ENCODE measurements at places on chromosomes 13 and 19. TPM values are rescaled to one million over a fixed set of nuclear protein-coding genes. Genes with fewer than 3 reads are reported as not detected.

Gene CATSPERD
- total RNA-seq: not detected

Gene KLK6
- total RNA-seq: 15.4 TPM

Gene HSPB6
- total RNA-seq: 18.8 TPM

Gene ONECUT3
- total RNA-seq: not detected

Gene POLR2I
- total RNA-seq: 59.5 TPM

Gene FOSB
- total RNA-seq: 287 TPM

Gene SERP2
- 3.9 TPM for total RNA-seq

Gene LGALS14
- 0.71 TPM for total RNA-seq

Gene CYP2S1
- 12.8 TPM for total RNA-seq

Gene TRMT1
- 53.9 TPM for total RNA-seq

Gene KLHL1
- total RNA-seq: not detected

Gene MCF2L
- total RNA-seq: 30.9 TPM

Gene C1QTNF9B
- total RNA-seq: not detected

Gene CAMSAP3
- total RNA-seq: 26.1 TPM

Gene CPB2
- not detected for total RNA-seq

- no peak for DNase-seq
These were observed 5.0 kb downstream of the POGLUT2 start for GRCh38 chr13:102793611-102794355.

- DNase-seq: no peak
These were observed 10.9 kb downstream of the IGFLR1 start for GRCh38 chr19:35731353-35731752.

DNA sequence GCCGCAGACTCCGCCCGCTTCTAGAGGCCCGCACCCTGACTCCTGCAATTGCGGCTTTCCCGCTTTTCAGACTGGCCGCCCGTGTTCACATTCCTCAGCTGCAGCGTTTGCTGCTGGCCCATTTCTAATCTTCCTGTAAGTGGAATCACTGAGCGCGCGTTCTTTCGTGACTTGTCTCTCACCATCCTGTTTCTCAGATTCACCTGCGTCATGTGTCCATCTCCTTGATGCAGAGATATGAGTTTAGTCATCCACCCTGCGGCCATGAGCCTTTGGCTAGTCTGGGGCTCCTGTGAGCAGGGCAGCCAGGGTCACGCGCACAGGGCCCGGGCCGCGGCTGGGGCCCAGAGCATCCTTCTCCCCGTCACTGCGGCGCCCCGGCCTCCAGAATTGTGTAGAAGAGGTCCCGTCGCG is 110.0 kb downstream of the CRYL1 start:
- DNase-seq: no peak

DNA sequence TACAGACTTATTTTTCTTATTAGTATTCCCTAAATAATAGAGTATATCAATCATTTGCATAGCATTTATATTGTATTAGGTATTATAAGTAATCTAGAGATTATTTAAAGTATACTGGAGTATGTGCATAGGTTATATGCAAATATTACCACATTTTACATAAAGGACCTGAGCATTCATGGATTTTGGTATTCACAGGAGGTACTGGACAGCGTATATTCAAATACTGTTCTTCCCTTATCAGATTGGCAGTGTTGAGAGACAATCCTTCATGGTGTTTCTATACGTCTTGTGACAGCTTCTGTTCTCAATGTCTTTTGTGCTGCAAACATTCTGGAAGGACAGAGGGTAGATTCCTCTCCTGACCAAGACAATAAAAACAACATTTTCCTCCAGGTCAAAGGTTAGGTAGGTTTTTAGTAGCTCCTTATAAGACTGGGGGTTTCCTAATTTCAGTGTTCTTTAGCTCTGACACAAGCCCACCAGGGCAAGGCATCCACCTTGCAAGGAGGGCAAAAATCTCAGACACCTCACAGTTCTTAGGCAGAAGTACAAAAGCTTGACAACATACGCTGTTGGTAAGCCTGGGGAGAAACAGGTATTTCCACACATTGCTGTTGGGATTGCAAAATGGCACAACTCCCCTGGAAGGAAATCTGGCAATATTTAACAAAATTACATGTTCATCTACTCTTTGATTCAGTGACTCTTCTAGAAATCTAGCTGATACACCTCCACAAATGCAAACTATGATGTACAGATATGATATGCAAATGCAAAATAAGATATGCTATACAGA is 20.6 kb upstream of the PCCA start:
- DNase-seq: no peak

DNA sequence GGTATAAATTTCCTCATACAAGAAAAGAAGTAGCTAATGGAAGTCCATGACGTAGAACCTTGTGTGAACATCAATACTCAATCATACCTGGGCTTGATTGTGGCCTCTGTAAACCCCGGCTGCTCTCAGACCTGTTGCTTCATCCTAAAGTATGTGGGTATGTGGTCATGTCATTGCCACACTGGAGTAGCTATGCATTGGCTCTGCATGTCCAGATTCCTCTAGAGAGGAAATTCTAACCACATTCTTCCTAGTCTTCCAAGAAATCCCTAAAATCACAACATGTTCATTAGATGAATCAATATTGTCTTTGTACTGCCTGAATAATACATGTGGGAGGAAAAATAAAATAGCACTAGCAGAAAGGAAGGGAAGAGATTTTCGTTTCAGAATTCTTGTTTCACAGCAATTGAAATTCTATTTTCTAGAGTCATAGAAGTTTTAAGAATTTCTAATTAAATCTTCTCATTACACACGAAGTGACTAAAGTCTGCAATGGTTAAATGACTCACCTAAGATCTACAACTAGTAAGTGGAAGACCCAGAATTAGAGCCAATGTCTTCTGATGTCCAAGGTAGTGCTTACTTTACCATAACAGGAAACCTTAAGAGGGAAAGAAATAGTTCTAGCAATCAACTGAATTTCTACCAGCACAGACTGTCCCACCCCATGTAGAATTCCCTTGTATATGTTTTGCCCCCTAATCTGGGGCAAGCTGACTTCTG is 28.0 kb downstream of the RXFP2 start:
- no peak for DNase-seq

- DNase-seq: no peak
These were observed 374.5 kb downstream of the KCNRG start for GRCh38 chr13:50389726-50390125.

DNA sequence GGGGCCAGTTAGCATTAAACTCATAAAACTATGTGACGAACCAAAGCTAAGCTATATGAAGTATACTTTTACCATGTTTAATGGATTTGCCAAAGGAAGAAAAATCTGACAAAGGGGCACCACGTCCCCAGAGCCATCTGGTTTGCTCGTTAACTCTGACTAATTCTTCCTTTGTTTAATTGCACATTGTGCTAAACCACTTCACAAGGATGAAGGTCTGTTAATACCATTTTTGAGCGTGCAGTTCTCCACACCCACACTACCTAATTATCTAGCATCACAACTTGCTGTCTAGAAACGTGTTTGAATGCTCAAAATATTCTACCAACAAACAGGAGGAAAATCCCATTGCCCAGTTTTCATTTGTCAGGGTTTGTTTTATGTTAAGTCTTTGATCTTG is 74.8 kb downstream of the COL4A1 start:
- no peak for DNase-seq

DNA sequence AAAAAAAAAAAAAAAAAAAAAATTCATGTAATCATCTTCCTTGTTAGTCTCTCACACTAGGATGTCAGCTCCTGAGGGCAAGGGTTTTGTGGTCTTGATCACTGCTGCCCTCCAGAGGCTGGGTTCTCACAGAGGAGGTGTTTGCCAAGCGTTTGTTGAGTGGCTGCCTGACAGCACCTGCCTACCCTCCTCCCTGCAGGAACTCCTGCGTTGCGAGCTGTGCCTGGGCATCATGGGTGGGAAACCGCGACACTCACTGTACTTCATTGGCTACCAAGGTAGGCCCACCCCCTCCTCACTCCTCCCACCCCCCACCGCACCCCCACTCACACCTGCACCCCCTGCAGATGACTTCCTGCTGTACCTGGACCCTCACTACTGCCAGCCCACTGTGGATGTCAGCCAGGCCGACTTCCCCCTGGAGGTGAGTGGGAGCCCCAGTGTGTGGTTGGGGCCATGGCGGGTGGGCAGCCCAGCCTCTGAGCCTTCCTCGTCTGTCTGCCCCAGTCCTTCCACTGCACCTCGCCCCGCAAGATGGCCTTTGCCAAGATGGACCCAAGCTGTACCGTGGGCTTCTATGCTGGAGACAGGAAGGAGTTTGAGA is 8.1 kb downstream of the ATG4D start:
- DNase-seq: no peak

GRCh38 chr19:13748169-13748828 is 16.0 kb upstream of the MRI1 start:
- no peak for DNase-seq

DNA sequence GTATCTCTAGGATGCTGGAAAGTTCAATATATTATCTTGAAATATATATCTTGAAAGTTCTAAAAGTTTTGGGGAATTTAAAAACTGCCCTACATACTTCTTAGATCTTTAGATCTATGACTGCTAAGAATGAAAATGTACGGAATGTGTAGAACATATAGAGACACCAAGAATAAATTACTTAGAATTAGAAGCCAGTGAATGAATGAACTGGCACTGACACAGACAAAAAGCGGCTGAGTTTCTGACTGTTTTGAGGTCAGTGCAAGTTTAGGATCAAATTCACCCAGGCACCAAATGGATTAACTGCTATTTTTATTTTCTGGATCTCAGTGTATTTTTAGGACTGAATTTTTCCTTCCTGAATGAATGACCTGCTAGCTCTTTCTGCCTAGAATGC is 411.2 kb downstream of the KCTD12 start:
- no peak for DNase-seq

DNA sequence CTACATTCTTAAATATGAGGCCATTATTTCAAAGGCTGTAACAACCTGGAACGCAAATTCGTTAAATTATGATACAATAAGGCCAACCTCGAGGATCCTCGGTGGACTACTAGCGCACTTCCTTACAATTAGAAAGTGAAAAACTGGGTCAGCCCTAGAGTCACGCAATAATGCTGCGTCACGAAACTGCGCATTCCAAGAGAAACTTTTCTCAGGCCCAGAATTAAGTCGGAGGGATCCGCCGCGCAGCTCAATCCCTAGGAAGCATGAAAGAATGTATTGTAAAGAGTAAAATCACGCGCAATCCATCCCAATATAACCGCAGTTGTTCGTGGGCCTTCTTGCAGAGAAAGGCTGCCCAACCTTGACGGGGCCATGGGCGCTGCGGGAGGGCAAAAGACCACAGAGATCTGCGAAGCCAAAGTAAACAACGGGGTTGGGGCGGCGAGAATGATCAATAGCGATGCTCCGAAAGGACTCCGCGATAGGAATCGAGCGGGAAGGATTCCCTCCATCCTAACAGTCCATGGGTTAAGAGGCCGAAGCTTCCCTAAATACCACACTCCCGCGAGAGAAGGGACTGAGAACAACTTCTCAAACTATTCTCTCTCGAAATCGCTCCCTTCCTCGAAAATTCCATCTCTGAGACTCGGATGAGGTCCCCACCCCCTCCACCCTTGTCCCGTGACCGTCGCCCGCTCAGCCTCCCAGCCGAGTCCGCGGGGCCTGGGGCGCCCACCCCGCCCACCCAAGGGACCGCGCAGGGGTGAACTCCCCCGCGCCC is 564 bp downstream of the SPART start:
- peak; percentile 73 for DNase-seq

DNA sequence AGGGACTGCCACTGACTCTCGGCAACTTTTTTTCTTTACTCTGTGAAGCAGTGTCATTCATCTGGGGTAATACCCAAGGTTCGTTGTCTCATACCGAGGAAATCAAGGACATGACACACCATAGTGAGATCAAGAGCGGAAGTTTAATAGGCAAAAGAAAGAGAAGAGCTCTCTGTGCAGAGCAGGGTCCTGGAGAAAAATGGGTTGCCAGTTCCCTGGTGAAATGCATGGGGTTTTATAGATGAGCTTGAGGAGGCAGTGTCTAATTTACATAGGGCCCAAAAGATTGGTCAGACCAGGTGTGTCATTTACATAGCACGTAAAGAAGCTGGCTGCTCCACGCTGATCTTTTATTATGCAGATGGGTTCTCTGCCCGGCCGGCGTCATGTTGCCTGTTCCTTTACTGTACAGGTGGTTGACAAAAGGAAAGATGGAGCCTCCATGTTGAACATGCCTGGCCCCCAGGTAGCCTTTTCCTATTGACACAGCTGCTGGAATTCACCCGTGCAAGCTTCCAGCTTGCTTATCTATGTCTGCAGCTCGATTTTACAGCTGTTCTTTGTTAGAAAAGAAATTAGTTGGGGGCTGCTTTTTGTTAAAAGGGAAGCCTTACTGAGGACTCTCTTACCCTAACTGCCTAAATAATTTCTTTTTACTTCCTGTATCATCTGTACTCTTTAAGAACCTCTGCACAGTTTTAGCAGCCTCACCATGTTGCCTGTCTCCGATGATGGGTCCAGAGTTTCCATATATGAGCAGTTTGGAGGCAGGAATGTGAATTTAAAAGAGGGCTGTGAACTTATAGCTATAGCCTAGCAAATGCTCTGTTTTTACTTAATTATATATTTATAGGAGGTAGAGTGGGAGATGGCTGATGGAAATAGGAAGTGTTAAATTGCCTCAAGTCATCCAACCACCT is 98.0 kb upstream of the DIAPH3 start:
- DNase-seq: no peak

- no peak for DNase-seq
These were observed 27.9 kb upstream of the IGFL1 start for GRCh38 chr19:46201454-46202310.

DNA sequence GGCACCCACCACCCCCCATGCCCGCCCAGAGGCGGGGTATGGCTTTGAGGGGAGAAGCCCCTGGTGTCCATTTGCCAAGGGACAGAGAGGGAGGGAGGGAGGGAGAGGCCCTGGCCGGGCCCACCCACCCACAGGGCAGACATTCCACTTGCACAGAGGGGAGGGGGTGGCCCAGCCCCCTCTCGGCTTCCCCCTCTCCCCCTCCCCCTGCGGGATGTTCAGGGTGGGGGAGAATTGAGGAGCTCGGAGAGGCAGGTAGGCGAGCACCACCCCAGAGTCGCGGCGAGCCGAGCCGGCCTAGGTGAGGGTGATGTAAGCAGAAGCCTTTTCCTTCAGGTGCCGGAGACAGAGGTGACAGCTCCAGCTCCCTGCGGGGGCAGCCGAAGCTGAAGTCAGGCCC is 12.3 kb downstream of the DPF1 start:
- DNase-seq: no peak

DNA sequence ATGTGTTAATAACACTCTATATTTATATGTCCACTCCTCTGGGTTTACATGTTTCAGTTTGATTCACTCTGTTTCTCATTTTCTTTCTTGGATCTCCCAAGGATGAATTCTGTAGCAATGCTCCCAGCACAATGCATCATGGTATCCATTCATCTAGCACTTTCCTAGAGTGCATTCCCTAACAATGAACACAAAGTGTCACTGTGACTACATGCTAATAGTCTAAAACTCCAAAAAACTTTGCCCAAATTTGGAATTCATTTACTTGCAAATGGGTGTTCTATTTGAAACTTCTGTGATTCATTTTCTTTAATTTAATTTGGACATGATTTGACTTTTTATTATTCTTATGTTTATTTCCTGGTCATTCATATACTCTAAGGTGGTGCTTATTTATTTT is 286.3 kb downstream of the POU4F1 start:
- no peak for DNase-seq

GRCh38 chr19:30521937-30522336 is 149.8 kb downstream of the ZNF536 start:
- DNase-seq: no peak

GRCh38 chr19:52748336-52748950 is 13.6 kb upstream of the ZNF611 start:
- no peak for DNase-seq

GRCh38 chr13:47454986-47455385 is 546.1 kb downstream of the SUCLA2 start:
- no peak for DNase-seq

All from mesothelial cell of epicardium (in vitro differentiated cells).